ENCODE measurements at places on chromosomes 5 and 9.

- no peak for DNase-seq
These were observed 71.2 kb downstream of the C9orf50 start for GRCh38 chr9:129549684-129550083.

GRCh38 chr5:77770293-77771005 is 5.7 kb downstream of the TBCA start:
- peak; percentile 41 for DNase-seq

- no peak for DNase-seq
These were observed 40.8 kb upstream of the GARNL3 start for GRCh38 chr9:127223810-127224177.

GRCh38 chr9:19464061-19464763 is 55.4 kb downstream of the ACER2 start:
- DNase-seq: no peak

- DNase-seq: peak; percentile 30
These were observed 11.0 kb downstream of the CCDC152 start for GRCh38 chr5:42767491-42768105.

- DNase-seq: no peak
These were observed 12.6 kb downstream of the CYFIP2 start for GRCh38 chr5:157278319-157279037.

Measured in RWPE1 (cell line).